ENCODE measurements at places on chromosomes 7 and 10. TPM values are rescaled to one million over a fixed set of nuclear protein-coding genes. Genes with fewer than 3 reads are reported as not detected.
A peak's percentile ranks its signal among the peaks of the same experiment; 100 is the strongest.

- no peak for DNase-seq
These were observed 26.8 kb upstream of the DGKI start for GRCh38 chr7:137873524-137873923.

GRCh38 chr10:13969118-13969791 is 361.5 kb downstream of the FRMD4A start:
- DNase-seq: no peak

GRCh38 chr10:17174626-17175025 is 26.8 kb downstream of the TRDMT1 start:
- DNase-seq: no peak

GRCh38 chr10:75538144-75538543 is 106.7 kb downstream of the LRMDA start:
- no peak for DNase-seq

- DNase-seq: no peak
These were observed 189.4 kb downstream of the KCNMA1 start for GRCh38 chr10:77448226-77448625.

GRCh38 chr10:70410608-70411007 is 6.7 kb downstream of the EIF4EBP2 start:
- DNase-seq: no peak

DNA sequence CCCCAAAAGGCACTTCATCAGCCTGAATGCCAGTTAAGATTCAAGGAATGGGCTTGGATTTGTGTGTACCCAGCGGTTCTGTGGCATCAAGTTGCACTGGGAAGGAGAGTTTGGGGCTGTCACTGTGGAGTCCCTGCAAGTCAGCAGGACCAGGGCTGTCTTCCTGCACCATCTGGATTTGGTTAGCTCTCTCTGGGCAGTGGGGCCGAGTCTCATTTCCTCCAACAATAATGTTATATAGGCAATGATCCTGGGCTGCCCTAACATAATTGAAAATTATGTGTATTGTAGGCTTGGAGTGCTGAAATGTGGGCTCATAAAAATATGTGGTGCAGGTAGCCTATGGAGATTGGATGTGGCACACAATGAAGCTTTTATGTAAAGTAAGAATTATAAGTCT is 87.2 kb downstream of the TCF7L2 start:
- no peak for DNase-seq

DNA sequence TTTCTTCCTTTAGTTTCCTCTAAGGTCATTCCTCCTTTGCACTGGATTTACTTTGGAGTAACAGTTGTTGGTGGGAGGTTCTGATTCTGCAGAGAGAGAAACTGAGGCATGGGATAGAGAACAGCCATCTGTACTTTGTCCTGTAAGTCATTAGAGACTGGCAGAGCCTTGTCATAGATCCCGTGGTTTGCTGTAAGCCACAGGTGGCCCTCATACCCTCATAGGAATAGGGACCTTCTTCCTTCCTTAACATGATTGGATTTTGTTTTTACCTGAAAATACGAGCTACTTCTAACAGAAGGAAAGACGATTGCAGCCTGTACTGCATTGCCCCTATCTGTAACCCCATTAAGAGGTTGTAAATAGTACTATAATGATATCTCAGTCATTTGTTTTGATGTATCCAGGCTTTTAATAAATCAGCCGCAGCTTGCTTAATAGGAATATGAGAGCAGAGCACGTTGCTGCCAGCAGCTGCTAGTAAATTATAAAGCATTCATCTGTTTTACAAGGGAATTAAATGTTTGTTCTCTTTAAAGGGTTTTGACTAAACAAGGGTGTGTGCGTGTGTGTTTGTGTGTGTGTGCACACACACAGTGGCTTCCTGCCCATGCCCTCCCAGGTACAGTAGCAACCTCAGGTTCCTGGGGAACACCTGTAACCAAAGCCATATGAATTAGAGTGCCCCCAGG is 249.8 kb downstream of the AUTS2 start:
- DNase-seq: no peak

DNA sequence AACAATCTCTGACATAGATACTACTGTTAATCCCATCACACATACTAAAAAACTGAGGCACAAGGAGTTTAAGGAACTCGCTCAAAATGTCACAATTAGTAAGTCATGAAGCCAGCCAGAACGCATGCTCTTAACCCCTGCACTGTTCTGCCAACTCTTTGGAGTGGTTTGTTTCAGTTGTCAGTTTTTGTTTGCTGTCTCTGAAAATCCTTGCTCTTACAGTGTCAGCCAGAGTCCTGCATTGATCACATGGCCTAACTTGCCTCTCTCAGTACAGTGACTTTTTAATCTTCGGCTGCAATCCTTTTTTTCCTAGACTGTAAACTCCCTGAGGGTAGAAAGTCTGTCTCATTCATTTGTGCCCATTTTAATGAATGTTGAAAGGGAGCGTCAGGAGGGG is 753.8 kb downstream of the AUTS2 start:
- no peak for DNase-seq

DNA sequence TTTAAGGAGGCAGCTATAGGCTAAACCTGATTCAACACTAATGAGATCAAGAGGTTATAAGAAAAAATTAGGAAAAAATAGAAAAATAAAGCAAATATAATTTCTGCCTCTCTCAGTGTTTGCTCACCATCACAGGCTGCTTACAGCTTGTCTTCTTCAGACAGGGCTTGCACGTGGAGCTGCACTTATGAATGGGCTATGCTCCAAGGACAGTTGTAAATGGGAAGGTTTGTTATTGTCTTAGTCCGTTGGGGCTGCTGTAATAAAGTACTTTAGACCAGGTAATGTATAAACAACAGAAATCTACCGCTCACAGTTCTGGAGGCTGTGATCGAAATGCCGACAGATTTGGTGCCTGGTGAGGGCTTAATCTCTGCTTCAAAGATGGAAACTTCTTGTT is 219.8 kb downstream of the NEBL start:
- DNase-seq: no peak

- no peak for DNase-seq
These were observed 29.2 kb upstream of the CACUL1 start for GRCh38 chr10:118783776-118784545.

GRCh38 chr7:28818996-28819395 is 139.1 kb downstream of the TRIL start:
- no peak for DNase-seq

DNA sequence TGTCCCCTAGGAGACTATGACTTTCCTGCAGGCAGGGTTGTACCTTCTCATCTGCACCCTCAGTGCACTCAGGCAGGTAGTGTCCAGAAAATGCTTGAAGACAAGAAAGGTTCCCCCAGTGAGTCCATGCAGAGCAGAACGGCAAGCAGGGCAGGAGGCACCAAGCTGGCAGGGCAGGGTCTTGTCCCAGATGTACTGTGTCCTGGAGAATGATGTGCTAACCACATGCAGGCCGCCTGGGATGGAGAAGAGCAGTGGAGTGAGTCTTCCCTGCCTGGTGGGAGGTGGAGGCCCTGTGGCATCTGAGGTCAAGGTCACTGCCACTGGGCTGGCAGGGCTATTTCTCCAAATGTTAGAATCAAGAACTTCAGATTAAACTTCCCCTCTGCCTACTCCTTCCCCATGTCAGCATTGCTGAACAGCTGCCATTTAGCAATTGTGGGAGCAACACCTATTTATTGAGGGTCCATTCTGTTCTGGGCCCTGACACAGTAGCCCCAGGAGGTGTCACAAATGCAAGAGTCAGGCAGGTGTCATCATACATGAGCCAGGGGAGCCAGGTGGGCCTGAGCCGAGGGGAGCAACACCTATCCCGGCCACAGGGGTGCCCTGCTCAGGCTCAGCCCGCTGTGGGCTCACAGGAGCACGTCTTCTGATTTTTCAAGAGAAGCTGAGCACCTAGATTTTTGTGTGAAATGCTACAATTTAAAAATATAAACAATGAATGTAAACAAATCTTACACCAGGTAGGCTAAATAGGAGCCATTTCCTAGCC is 34.1 kb downstream of the PTPRE start:
- DNase-seq: no peak

GRCh38 chr10:44334621-44335184 is 50.2 kb downstream of the CXCL12 start:
- peak; percentile 12 for DNase-seq

DNA sequence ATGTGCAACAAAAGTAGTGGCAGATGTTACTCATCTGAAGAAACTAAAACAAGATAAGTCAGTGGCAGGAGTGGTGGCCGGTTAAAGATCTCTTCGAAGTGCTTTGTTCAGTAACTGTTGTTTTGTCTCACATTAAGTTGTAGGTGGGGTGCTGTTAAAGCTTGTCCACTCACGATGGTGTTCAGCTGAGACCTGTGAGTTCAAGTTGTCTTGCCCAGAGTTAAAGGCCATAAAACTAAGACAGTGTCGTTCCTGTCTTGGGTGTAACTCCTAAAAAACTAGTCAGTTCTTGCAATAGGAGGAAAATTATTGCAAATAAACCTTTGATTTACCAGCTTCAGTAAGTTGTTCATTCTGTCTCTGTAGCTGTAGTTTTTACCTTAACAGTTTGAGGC is 857 bp upstream of the FOXP2 start:
- no peak for DNase-seq

DNA sequence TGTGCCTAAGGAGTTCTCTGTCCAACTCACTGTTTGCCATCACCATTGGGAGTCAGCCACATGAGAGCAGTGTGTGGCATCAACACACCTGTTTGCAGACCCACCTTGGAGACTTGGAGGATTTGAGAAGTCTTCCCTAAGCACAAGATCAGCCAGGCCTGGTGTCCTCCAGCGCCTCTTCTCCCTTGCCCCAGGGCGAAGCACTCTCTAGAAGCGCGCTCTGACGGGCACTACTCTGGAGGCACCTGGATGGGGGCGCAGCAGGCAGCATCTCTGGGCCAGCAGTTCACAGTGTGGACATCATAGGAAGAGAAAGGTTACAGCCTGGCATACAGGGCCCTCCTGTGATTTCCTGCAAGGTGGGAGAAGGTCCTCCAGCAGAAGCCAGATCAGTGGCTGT is 289.3 kb downstream of the CELF2 start:
- DNase-seq: no peak

GRCh38 chr10:64537928-64538327 is 1016.7 kb downstream of the REEP3 start:
- no peak for DNase-seq

- no peak for DNase-seq
These were observed 803 bp downstream of the GOLGA7B start for GRCh38 chr10:97850446-97850845.

DNA sequence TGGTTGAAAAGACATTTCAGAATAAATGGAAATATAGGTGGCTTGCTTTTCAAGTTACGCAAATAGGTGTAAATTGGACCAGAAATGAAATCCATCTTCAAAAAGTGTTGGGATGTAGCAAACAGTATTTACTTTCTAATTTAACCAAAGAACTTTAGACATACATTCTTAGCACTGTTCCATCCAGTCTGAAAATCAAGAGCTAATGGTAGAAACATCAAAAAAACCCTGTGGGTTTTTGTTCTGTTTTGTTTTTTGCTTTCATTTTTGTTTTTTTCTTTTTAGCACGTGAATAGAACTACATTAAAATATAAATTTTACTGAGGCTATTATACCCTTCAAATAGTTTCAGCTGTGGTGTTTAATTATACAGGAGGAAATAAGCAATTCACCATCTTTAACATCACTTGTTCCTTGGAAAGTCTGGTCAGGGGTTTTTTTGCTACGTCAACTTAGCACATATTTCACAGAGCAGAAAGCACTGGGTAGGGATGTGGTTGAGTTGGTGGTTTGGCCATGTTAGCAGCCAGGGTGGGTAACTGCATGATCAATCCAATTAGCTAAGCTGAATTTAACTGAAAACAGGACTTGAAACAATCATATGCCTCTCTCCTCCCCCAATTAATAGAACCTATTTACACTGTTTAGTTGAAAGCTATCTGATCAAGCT is 275.4 kb upstream of the PFKP start:
- no peak for DNase-seq

DNA sequence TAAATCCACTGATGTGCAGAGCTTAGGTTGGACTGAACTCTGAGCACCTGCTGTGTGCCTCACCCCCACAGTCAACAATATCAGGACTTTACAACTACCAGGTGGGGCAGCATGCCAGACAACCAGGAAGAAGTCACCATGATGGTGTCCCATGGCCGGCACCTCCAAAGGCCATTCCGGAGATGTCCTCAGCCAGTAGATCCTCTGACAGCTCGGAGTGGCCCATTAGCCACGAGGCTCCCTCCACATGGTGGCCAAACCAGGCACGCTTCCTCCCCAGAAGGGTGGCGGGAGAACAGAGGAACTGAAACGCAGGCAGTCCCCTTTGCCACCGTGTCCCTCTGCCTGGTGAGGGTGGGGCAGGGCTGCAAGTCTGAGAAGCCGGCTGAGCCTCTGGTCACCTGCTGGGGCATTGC is 390.0 kb downstream of the TNS3 start:
- no peak for DNase-seq

DNA sequence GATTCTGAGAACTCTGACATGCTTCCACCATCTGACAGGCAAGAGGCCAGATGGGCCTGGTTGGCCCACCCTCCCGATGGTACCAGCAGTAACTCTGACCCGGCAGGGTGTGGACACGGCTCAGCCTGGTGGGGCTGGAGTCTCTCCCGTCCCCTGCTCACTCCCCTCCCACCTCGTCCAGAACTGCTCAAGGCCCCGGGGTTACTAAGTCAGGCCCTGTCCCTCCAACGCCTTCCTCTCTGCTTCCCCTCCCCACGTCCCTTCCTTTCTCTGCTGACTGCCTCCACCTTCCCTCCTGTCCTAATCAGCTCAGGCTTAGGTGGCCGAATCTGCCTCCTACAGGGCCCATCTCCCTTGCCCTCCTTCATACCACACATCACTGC is 12.5 kb downstream of the CALML5 start:
- DNase-seq: no peak

DNA sequence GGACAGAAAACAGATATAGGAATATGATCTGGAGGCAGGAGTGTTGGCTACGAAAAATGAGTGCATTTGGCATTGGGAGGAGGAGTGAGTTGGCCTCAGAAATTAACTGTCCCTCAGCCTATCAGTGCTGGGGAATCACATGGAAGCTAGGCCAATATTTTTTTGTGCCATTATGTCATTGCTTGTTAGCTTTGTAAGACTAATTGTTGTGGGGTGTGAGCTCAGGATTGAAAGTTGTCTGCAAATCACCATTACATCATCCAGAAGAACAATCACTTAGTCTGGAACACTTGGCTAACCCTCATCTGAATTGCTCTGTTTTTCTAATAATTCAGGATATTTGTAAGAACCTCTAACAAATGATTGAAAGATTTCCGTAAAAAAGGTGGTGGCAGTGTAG is 45.2 kb upstream of the SEMA3D start:
- no peak for DNase-seq

DNA sequence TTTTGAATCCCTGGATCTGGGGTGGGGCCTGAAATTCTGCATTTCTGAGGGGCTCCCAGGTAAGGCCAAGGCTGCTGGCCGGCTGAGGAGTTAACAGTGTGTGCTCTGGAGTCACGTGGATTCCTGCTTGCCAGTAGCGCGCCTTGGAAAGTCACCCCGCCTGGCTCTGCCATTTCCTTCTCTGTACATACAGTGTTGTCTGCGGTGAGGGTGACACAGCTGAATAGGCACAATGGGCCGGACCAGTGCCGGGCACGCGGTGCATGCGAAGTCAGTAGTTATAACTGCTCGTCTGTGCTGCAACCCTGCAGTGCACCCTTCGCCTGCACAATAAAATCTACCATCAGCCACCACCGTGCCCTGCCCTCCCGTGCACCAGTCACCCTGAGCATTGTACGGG is 68.0 kb upstream of the EEPD1 start:
- no peak for DNase-seq

Gene WNT8B
- not detected for total RNA-seq

Gene H2BK1
- total RNA-seq: not detected

Gene CNPY1
- 0.16 TPM for total RNA-seq

Gene COL28A1
- total RNA-seq: 0.62 TPM

Gene CPXM2
- 0.16 TPM for total RNA-seq

Gene PRLHR
- total RNA-seq: 4.1 TPM

Gene C7orf33
- not detected for total RNA-seq

Gene ATOH7
- total RNA-seq: 1.4 TPM

Gene TAS2R4
- total RNA-seq: 4.5 TPM

All from occipital lobe (tissue), 3 donors.